ENCODE measurements at places on chromosomes 16 and 17.

DNA sequence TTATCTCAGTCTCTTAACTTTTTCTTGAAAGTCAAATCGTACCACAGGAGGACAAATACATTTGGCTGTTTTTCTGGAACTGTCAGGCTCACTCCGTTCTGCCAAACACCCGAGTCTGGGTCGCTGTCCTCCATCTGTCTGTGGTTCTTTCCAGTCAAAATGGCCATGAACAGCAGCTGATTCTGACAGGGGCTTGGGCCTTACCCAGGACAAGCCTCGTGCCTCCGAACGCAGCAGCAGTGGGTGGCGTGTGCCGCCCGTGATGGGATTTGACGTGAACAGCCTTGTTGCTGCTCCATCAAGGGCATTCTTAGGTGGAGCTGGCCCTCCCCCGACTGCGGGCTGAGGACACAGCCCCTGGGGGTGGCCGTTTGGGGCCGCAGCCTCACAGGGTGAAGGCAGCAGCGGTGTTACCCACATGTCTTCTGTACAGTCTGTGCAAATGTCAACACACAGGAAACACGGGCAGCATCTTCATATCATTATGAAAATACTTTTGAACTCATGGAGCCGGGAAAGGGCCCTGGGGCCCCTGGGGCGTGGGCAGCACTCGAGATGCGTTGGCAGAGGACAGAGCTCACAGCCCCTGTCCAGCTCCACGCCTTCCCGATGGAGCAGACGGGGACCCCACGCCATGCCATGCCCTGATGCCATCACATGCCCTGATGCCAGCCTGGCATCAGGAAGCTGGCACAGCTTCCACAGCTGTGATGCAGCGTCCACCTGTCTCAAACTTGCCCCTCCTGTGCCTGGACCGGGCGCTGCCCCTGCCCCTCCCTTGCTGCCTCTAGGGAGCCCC is 8.6 kb upstream of the ACSF3 start:
- DNase-seq, result no peak

GRCh38 chr17:73090396-73091202 is 1.9 kb downstream of the SLC39A11 start:
- DNase-seq, result no peak

DNA sequence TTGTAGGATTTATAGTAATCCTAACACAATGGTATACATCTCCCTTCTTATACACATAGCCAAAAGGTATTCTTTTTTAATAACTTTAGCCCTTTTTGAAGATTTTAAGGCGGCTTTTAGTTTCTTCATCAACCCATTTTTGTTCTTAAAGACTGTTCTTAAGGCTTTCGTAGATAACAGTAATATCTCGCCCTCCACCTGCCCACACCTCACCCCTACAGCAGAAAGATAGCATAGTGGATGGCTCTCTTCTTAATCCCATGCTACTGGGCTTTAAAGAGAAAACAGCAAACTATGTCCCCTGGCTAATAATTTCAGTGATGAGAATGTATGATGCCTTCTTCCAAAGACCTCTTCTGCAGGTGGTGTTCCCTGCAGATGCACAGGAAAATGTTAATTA is 8.6 kb downstream of the IGSF6 start:
- DNase-seq, result no peak

GRCh38 chr17:49739641-49740271 is 24.2 kb downstream of the FAM117A start:
- DNase-seq, result no peak

- DNase-seq, result no peak
Observed at GRCh38 chr17:67575325-67575724, 142.4 kb upstream of the NOL11 start.

DNA sequence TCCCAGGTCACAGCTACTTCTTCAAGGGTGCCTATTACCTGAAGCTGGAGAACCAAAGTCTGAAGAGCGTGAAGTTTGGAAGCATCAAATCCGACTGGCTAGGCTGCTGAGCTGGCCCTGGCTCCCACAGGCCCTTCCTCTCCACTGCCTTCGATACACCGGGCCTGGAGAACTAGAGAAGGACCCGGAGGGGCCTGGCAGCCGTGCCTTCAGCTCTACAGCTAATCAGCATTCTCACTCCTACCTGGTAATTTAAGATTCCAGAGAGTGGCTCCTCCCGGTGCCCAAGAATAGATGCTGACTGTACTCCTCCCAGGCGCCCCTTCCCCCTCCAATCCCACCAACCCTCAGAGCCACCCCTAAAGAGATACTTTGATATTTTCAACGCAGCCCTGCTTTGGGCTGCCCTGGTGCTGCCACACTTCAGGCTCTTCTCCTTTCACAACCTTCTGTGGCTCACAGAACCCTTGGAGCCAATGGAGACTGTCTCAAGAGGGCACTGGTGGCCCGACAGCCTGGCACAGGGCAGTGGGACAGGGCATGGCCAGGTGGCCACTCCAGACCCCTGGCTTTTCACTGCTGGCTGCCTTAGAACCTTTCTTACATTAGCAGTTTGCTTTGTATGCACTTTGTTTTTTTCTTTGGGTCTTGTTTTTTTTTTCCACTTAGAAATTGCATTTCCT is 3.4 kb upstream of the LPCAT2 start:
- DNase-seq, result no peak

DNA sequence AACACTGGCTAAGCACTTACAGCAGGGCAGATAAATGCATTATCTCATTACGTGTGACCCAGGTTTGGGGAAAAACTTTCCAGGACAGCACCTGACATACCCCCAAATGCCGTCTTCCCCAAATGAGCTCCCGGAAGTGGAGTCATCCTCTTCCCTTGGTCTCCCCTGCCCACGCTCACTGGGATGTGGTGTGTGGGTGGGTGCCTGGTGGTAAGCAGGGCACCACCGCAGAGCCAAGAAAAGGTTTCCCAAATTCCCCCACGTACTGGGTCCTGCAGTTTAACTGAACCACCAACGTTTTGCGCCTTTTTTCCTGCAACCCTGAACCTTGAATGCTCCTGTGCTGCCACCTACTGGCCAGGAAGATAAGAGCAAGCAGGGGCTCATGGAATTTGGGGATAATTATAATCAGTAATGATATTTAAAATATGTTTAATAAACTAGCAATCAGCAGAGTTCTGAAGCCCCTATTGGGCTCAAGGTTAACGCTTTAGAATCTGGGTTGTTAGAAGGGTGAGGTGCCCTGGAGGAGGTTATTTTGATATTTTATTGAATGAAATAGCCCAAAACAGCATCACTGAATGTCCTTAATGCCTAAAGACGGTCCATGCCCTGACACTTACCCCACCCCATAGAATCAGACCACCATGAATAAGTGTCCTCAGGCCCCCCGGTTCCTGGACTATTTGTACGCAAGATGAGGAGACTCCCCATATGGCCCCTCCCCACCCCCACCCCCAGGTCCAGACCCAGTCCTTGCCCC is 8.0 kb downstream of the SPPL2C start:
- peak; percentile 16 for DNase-seq

DNA sequence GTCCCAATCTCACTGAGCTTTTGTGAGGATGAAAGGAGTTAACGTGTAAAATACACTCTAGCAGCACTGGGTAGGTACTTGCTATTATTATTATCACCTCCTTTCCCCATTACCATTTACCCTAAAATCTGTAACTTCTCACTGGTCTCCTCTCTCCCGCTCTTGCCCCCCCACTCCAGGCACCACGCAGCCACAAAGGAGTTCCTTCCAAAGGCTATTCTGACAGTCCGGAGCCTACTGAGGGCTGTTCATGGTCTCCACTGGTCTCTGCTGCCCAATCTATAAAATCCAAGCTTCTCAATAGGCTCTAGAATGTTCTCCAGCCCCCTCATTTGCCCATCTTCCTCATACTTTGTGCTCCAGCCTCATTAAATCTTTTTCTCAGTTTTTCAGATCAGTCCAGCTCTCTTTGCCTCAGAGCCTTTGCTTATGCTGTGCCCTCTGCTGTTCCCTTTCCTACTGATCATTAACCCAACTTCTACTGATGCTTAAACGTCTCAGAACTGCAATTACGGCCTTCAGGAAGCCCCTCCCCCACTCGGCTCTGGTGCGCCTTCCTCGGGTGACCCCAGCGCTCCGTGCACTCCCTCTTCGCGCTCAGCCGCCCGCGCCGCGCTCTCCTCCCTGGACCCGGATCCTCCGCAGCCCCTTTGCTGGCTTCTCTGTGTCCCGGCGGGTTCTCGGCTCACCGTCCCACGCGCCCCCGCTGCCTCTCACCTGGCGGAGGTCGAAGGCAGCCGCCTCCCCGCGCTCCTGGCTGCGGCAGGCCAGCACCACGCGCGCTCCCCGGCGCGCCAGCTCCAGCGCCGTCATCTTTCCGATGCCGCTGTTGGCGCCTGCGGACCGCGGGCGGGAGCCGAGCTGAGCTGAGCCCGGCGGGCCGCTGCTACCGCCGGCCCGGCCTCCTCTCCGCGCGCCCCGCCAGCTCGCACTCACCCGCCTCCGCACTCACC is 737 bp downstream of the DHRS13 start:
- no peak for DNase-seq

GRCh38 chr16:66135838-66136237 is 230.7 kb upstream of the CDH5 start:
- DNase-seq, result no peak

GRCh38 chr17:7167832-7168231 is 11.3 kb downstream of the ASGR1 start:
- DNase-seq, result no peak

DNA sequence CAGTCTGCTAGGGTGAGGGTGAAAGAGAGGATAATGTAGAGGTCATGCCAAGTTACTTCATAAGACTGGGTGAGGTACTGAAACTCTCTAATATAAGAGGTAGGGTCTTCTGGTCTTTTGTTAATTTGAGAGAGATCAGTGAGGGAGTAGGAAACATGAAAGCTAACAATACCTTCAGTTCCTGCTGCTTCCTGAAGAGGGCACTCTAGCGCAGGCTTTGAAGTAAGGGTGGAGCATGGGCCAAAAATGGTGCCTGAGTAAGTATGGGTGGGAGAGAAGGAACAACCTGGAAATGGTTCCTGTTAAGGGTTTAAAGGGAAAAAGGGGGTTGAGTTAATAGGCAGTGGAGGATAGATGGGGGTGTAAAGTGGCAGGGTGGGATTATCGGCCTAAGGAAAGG is 2449.5 kb downstream of the TP53TG3F start:
- no peak for DNase-seq

- peak; percentile 57 for DNase-seq
Observed at GRCh38 chr17:43360376-43360738, 38.4 kb upstream of the ARL4D start.

- DNase-seq, result peak; percentile 11
Observed at GRCh38 chr16:1331712-1332617, 1.5 kb upstream of the BAIAP3 start.

GRCh38 chr16:12228602-12229499 is 252.3 kb downstream of the SNX29 start:
- peak; percentile 75 for DNase-seq

GRCh38 chr17:50056217-50056960 is 479 bp downstream of the ITGA3 start:
- DNase-seq, result no peak

DNA sequence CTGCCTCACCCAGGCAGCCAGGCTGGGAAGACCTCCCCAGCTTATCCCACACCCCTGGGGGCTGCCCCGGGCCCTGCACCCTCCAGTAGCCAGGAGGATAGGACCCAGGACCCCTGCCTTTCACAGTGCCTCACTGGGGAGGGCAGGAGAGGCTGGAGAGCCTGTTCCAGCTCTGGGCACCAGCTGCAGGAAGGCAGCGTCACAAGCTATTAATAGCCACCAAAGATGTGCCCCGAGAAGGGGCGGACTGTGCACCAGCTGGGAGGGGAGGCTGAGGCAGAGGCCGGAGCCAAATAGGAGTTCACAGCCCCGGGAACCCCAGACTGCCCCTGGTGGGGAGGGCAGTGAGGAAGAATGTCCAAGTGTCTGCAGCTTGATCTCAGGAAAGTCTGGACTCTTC is 8.8 kb downstream of the SBK1 start:
- no peak for DNase-seq

- DNase-seq, result no peak
Observed at GRCh38 chr17:6940186-6940649, 55.6 kb upstream of the ALOX12 start.

GRCh38 chr17:51270636-51271035 is 10.3 kb downstream of the UTP18 start:
- DNase-seq, result no peak

DNA sequence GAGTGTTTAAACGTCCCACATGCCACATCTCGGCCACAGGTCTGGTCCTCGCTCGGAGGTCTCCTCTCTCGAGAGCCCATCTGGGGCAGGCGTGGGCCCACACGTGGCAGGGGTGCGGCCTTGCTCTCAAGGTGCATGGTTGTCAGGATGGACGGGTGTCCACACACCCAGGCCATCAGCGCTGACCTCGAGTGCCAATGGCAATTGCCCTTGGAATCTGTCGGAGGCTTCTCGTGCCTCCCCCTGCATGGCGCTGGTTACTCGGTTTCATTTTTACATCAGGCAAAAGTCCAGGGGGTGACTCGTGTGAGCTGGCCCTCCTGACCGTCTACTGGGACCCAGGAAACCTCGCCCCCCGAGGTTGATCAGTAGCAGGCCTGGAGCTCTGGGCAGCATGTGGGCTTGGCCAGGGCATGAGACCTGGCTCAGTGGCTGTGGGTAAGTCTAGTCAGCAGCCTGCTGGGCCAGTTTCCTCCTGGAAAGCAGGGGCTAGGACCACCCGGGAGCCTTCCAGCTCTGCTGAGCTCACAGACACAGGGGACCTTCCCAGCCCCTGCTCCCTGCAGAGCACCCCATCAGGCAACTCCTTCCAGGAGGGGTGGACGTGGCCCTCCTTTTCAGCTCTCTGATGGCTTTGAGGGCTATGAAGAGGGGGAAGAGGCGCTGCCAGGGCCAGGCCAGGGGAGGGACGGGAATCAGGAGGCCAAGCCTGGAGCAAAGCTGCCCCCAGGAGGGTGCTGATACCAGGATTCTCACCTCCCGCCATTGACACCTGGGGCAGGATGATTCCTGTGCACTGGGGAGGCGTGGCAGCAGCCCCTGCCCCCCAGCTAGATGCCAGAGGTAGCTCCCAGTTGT is 3.7 kb upstream of the ZNF469 start:
- no peak for DNase-seq

DNA sequence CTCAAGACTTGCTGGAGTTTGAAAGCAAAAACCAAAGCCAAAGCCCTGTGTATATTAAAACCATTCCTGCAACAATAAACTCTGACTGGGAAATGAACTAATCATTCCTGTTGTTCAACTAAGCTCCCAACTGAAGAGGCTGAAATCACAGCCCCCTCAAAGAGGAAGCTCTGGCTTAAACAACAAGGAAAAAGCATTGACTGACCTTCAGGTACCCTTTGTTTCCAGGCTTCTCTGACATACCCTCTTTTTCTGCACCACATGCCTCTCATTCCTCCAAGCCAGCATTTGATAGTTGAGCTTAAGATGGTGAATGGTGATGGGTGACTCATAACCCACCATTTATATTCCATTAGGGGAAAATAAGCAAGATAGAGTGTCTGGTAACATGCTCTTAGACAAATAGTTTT is 470.9 kb upstream of the SOX9 start:
- DNase-seq, result peak; percentile 19

DNA sequence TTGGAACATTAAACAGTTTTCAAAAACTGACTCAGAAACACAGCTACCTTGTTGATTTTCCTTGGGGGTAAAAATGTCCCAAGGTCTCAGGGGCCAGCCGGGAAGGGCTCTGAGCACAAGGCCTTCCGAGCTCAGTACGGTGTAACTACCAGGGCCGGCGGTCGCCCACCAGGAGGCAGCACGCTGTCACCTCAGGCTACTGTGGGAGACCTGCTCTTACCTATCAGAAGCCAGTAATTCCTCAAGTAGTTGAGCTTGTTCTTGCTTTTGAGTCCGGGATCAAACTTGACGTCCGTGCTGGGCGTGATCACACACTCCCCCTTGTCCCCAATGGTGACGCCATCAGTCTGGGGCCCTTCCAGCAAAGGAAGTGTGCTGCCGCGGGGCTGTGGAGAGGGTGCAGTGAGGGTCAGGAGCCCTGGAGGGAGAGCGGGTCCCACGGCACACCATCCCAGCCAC is 43.4 kb upstream of the ICAM2 start:
- no peak for DNase-seq

- no peak for DNase-seq
Observed at GRCh38 chr17:42651392-42651791, 7.7 kb upstream of the TUBG2 start.

Measured in AG09319 (cell line).